ENCODE measurements at places on chromosomes 2 and 18.

DNA sequence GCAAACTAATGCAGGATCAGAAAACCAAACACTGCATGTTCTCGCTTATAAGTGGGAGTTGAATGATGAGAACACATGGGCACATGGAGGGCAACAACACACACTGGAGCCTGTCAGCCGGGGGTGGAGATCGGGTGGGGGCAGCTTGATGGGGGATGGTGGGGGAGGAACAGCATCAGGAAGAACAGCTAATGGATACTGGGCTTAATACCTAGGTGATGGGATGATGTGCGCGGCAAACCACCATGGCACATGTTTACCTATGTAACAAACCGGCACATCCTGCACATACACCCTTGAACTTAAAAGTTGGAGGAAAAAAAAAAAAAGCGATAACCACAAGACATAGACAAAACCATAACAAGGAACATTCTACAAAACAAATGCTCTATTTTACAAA lies 10.4 kb downstream of the CHMP3 start:
- DNase-seq: no peak

GRCh38 chr18:9839211-9839610 lies 46.6 kb upstream of the TXNDC2 start:
- DNase-seq: no peak

DNA sequence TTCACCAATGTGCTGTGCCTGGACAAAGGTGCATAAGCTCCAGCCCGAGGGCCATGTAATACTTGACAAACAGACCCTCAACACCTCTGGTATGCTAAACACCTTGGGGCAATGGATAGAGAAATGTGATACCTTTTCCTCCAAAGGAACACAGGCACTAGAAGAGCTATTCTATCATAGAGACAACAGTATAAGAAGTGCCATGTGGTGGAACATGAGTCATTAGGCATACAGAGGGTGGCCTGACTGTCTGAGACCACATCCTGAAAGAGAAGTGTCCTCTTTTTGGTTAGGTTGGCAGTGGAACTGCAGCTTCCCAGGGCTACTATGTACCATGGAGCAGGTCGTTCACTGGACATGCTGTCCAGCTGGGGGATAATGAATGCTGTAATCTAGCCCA lies 153.9 kb downstream of the INSIG2 start:
- no peak for DNase-seq

DNA sequence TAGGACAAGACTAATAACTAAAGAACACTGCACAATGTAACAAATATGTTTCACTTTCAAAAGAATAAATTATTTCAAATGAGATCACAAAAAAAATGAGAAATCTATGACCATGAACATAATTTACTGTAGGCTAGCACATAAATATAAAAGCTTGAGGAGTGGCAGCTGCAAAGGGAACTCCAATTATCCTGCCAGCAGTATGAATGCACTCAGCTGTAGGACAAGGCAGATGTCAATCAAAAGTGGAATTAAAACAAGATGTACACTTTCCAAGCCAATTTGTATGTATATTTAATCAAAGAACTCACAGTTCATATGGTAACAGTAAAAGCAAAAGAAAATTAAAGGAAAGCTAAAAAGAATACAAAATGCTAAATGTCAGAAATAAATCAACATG lies 76.6 kb upstream of the NCKAP5 start:
- no peak for DNase-seq

- DNase-seq: no peak
These were observed 308.0 kb downstream of the AFF3 start for GRCh38 chr2:99834426-99834825.

DNA sequence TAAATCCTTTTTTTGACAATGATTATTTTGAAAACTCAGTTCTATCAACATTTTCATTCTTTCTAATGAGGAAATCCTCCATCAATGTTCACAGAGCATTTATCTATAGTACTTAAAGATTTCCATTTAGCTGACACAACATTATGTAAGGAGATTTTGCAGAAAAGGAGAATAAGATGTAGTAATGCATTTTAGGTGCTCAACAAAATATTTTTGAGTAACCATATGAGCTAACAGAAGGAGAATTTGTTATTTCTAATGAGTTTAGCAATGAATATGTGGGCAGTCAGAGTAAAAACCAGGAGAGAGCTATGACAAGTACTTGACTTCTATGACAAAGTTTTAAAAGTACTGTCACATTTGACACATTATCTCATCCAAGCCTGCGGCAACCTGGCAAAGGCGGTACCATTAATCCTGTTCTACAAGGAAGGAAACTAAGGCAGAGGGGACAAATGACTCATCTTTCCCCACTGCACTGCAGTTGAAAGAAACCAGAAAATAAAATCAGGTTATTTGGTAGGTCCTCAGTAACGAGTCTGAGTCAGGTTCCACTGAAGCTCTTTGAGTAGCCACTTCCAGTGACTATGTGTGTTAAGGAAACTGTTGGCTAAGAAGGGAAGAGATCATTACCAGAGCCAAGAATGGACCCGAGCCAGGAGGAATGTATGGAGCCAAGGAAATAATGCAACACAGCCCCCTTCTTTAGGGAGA lies 134.1 kb upstream of the ITGB6 start:
- no peak for DNase-seq

GRCh38 chr2:88458633-88459032 lies 6.1 kb upstream of the FOXI3 start:
- no peak for DNase-seq

GRCh38 chr2:181438261-181438660 lies 18.9 kb upstream of the ITGA4 start:
- DNase-seq: no peak

GRCh38 chr2:28835781-28836180 lies 25.1 kb downstream of the SPDYA start:
- no peak for DNase-seq

GRCh38 chr2:179862898-179863458 lies 1.6 kb upstream of the ZNF385B start:
- DNase-seq: no peak

- DNase-seq: no peak
These were observed 2.5 kb upstream of the C2orf15 start for GRCh38 chr2:99139003-99139402.

GRCh38 chr18:71431171-71431570 lies 1113.0 kb downstream of the CBLN2 start:
- no peak for DNase-seq

GRCh38 chr18:31553800-31554199 lies 37.9 kb upstream of the TTR start:
- DNase-seq: no peak

- DNase-seq: no peak
These were observed 30.6 kb downstream of the MAPRE2 start for GRCh38 chr18:35071819-35072247.

Measured in spinal cord (tissue), 10 donors.